ENCODE measurements at places on chromosomes 11 and 22.

DNA sequence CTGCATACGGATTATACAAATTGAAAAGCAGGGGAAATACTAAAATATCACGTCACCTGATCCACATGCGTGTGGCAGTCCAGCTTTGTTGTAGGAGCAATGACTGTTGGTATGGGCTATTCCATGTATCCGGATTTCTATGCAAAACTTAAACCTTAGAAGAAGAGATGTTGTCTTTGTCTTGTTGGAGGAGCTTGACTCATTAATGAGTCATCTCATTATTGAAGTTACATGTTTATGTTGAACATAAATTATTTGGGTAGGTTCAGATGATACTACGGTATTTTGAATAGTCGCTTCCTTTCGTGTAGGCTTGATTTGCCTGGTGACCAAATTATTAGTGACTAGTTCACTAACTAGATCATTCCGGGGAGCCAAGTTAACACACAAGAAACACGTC, 806 bp upstream of the SAAL1 start:
- DNase-seq, result no peak

DNA sequence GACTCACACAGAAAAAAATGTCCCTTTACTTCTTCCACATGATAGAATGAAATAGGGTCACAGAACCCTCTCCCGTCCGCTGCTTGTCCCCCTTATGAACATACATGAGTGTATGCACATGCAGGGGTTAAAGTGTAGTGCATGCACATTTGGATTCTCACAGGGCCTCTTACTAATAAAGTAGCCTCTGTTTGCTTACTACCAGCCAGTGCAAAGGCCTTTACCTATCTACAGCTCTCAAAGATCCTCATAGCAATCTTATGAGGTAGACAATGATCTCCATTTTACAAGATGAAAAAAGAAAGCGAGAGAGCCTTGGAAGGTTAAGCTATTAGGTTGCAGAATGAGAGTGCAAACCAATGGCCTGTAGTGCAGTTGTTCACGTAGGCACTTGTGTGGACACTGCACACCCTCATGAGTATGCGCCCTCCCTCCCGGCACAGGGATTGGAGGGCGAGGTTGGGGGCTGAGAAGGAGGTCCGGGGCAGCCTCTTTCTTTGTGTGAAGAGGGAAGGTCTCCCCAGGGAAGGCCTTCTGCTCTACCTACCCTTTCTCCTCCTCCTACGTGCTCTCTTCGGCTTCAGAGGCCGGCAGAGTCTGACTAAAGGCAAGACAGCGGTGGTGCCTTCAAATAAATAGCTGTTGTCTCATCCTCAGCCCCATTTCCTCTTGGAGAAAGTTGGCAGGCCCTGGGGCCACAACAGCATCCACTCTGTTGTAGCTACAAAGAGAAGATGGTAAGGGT, 91.3 kb downstream of the CEP164 start:
- peak; percentile 30 for DNase-seq

GRCh38 chr22:40232624-40233023, 54.9 kb downstream of the TNRC6B start:
- no peak for DNase-seq

DNA sequence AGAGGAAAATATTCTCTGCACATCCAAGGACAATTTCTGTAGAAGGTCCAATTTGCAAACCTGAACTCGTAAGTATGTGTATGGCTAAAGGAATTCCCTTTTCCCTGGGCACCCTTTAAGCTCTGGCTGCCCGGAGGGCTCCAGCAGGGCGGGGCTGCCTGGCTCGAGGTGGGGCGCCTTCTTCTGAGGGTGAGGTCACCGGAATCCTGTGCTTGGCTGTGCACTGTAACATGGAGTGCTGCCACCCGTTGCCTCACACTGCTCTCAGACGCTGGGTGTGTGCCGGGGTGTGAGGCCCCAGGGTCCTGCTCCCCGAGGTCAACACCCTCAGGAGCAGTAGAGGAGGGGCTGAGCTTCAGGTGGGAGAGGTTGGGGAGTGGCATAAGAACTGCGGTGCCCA, 61.5 kb downstream of the SYN3 start:
- peak; percentile 25 for DNase-seq

DNA sequence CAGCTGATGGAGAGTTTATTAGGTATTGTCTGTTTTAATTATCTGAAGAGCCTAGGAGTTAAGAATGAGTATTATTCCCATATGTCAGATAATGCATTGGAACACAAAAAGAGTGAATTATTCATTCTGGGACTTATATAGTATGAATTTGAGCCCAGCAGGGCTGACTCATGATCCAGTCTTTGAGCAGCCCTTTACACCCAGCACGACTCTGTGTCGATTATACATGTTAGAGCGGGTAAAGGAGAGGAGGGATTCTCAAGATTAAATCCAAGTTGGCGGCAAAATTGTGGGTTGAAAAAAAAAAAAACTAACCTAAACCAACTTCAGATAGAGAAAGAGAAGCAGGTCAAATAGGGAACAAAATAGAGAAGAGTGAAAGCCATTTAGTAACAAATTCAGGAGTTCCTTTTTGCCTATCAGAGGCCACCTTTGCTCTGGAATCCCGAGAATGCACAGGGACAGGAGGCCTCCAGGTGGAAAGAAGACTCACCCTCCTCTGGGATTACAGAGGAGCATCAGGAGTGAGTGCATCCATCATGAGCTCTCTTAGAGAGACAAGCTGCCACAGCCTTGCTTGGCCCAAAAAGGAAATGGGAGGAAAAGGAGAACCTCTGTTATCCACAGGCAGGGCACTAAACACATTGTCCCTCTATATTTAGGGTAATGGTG, 3.1 kb downstream of the MRGPRX1 start:
- DNase-seq, result no peak

GRCh38 chr22:20526628-20527355, 19.4 kb downstream of the MED15 start:
- peak; percentile 46 for DNase-seq

- no peak for DNase-seq
These were observed 709.4 kb upstream of the KIRREL3 start for GRCh38 chr11:127709960-127710359.

DNA sequence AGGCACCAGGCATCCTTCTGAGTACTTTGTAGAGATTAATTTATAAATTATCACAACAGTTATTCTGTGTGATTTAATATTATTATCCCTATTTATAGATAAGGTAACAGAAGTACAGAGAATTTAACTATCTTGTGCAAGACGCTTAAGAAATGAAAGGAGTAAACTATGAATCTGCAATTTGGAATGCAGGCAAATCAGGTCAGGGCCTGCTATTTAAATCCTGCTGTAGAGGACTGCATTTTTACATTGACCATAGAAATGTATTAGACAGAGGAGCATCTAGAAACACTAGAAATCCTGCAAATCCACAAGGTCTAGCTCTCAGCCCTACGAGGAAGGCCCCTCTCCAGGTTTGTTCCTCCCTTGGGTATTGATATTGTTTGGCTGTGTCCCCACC, 336.2 kb downstream of the ETS1 start:
- DNase-seq, result no peak

DNA sequence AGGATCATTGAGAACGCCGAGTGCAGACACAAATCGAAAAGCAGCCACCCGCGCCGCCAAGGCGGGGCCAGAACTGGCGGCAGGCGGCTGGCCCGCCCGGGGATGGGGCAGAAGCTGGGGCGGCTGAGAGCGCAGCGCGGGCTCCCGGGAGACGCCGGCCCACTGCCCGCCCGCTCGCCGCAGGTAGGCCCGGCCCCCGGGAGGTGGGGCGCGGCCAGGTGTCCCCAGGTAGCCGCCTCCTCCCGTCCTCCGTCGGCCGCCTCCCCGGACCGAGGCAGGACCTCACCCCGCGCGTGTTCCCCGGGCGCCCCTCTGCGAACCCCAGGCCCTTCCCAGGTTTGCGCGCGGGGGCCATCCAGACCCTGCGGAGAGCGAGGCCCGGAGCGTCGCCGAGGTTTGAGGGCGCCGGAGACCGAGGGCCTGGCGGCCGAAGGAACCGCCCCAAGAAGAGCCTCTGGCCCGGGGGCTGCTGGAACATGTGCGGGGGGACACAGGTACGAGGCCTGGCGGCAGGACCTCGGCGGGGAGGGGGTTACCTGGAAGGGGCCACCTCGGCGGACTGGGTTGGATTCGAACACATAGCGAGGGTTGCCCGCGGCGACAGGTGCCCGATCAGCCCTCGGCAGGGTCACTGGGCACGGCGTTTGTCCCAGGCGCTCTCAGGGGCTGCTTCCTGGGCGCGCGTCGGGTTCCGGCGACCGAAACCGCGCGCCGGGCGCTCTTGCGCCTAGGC, at the start of gene PRRG4:
TSS of gene PRRG4 (plus strand) at position 248 of the 733 bp plus-strand sequence. CDS start 603 bp downstream, outside the sequence.
- DNase-seq, result peak; percentile 89

Data from hepatocyte (in vitro differentiated cells).